ENCODE measurements at places on chromosomes 3 and 15. TPM values are rescaled to one million over a fixed set of nuclear protein-coding genes. Genes with fewer than 3 reads are reported as not detected.

The ACVR2B gene
- total RNA-seq = 2.2 TPM

The IL17RE gene
- under 0.01 TPM for total RNA-seq

The HESX1 gene
- total RNA-seq = 0.22 TPM

The POPDC2 gene
- 0.40 TPM for total RNA-seq

DNA sequence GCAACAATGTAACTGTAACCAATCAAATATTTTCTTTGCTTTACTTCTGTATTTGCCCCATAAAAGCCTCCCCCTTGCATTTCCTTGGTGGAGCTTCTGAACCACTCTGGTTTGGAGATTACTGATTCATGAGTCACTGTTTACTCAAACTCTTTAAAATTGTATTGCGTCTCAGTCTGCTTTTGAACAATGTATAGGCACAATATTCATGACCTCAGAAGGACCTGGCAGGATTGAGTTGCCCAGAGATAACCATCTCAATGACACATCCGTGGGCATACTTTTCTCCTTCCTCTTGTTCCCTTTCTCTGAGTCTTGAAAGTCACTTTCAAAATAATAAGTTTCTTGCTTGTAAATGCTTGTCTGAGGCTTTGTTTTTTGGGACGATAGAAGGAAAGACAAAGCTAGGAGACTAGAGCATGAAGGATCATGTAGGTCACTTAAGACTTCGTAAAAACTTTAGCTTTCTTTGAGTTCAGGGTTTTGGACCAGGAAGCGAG, 57.1 kb upstream of the POU1F1 start:
- DNase-seq = no peak

- DNase-seq = peak; percentile 45
Measured at GRCh38 chr3:124671106-124671505, 59.1 kb upstream of the UMPS start.

GRCh38 chr15:44246521-44247268, 41.8 kb upstream of the GOLM2 start:
- no peak for DNase-seq

- DNase-seq = no peak
Measured at GRCh38 chr3:119990888-119991287, 103.4 kb downstream of the GSK3B start.

- no peak for DNase-seq
Measured at GRCh38 chr15:79311901-79312553, 1.1 kb downstream of the TMED3 start.

GRCh38 chr3:124396339-124396950, 333.8 kb upstream of the UMPS start:
- no peak for DNase-seq

- DNase-seq = no peak
Measured at GRCh38 chr3:78338405-78338804, 1298.5 kb downstream of the ROBO2 start.

- no peak for DNase-seq
Measured at GRCh38 chr3:135082706-135083105, 287.6 kb downstream of the EPHB1 start.

GRCh38 chr15:38769492-38769891, 204.9 kb upstream of the RASGRP1 start:
- no peak for DNase-seq

DNA sequence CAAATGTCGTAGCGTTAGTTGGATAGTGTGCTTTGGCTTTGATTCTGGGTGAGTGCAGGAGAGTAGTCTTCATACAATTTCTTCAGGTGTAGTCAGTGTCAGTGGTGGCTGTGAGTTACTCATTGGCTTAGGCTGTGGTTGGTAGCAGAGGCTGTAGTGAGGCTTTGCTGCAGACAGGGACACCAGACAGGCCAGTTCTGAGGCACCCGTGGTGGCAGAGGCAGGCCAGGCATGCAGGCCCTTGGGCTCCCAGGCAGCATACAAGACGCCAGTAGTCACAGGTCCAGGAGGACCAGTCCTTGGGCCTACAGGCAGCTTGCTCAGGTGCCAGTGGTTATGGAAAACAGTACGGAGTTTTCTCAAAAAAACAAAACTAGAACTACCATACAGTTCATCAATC, 61.3 kb downstream of the DMXL2 start:
- no peak for DNase-seq

All from lung microvascular endothelial cell (primary cell).